Fibroblast of skin of back (primary cell): ENCODE measurements at places on chromosomes 2 and 18.

DNA sequence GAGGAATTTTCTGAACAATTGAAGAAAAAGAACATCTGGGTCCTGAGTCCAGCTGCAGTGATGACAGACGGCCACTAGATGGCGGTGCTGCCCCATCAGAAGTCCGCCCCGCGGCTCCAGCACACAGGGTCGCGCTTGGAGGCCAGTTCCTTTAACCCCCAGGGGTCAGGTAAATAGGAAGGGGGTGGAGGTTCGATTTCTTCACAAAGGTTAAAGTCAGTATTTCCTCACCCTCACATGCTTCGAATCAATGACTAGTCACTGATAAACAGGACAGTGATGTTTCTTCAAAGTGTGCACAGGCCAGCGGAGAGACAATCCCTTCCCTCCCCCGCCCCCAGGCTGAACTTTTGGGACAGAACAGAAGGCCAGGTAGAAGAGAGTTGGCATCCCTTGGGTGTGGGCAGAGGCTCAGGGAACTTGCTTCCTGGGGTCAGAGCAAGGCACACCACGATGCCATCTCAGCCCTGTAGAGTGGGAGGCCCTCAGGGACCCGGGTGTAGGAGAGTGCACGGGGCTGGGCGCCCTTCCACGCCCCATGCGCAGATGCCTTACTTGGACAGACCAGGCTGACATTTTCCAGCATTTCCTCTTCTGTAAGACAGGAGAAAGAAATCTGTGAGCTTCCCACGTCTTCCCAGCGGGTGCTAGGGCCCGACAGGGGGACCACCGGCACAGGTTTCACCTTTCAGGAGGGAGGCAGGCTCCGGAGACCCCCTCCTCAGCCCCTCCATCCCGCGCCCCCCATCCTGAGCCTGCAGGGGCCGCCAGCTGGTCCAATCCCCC, 722 bp downstream of the APOB start:
- peak; percentile 32 for DNase-seq

DNA sequence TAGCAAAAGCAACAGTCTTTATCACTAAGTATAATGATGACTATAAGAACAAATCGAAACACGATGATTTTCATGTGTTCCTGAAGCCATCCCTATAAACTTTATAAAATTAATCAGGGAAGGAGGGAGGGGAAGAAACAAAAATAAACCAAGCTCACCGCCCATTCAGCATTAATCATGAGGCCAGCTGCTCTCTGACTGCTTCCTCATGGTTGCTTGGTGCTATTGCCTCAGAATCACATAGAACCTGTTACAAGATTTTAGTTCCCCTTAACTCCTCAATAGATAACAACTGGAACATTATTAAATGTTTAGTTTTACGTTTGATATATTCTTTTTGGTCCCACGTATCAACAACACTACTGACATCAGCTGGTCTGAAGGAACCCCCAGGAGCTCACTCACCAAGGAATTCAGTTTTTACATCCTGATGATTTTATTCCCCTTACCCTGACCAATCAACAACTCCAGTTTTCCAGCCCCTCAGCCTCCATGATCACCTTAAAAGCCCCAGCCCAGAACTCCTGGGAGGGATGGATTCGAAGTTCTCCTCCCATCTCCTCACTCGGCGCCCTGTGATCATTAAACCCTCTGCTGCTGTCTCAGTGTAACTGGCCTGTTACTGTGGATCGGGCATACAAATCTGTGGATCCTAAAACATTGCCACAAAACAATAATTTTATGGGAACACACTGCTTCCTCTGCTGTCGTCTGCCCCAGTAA, 10.6 kb upstream of the HNRNPLL start:
- DNase-seq: no peak

DNA sequence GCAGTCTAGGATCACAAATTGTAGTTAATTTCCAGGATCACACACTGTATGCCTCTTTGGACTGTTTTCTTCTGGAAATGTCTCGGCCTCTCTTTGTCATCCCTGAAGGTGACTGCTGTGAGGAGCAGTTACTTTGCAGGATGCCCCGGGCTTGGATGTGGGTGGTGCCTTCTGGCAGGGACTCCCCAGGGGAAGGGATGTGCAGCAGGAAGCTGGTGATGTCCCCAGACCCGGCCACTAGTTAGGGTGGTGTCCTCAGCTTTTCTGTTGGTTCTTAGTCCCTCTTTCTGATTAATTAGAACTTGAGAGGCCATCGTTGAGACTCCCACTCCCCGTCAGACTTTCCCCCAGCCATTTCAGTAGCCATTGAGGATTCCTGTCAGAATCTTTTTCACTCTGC, 286.6 kb upstream of the HDAC4 start:
- DNase-seq: no peak

- no peak for DNase-seq
Observed at GRCh38 chr2:71191570-71191943, 35.3 kb downstream of the PAIP2B start.

DNA sequence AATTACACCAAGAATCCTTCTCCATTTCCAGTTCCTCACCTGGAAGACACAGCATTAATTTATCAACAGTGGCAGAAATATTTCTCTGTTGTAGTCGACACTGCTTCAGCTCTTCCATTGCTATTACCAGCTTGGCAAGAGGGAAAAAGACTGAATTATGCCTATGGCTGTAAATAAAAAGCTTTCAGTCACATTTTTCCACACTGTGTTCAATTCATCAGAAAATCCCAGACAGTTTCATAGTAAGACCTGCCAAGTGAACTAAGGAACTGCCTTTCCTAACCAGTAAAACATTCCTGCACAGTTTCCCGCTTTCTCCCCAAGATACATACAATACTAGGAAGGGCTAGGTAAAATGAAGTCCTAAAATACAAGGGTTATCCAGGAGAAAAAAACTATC, 94.7 kb downstream of the EXOC6B start:
- DNase-seq: no peak

- DNase-seq: peak; percentile 77
Observed at GRCh38 chr18:28095041-28095440, 81.9 kb downstream of the CDH2 start.

- DNase-seq: peak; percentile 31
Observed at GRCh38 chr18:24754583-24755253, 294.3 kb downstream of the HRH4 start.

DNA sequence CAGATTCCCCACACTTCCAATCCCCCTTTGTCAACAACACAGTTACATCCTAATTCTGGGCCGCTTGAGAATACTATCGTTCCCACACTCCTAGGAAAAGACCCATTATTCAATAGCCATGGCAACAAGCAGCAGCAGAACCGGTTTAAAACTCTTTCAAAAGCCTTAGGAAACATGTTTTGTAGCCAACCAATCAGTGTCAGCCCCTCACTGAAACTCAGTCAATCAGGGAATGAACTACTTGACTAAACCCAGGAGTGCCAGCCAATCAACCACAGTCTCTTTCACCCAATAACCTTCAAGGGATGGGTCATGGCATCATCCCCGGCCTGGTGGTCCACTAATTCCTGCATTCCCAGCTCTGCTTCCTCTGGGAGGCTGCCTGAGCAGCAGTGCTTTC, 204.8 kb upstream of the HS6ST1 start:
- DNase-seq: no peak

DNA sequence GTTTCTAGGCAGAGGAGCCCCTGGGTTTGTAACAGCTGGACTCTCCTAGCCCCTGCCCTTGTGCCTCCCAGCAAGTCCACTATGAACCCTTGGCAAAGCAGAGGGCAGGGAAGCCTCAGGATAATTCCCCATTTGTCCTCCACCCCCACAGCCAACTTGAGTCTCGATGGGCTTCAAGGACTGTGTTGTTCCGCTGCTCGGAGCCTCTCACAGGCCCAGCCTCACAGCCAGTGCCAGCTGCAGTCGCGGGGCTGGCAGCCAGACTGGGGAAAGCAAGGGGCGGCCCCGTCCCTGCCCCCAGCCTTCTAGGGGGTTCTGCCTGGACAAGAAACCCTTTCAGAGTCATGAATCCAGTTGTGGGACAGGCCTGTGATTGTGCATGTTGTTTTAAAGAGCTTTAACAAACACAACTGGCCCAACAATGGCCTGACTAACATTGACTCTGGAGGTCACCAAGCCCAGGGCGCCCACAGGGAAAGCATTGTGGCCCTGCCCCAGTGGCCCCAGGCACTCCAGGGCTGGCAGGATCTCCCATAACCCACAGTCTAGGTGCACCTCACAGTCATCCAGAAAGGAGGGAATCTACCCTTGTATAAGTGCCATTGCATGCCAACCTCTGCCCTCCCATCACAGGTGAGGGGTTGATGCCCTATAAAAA, 71.8 kb upstream of the DAPL1 start:
- no peak for DNase-seq

DNA sequence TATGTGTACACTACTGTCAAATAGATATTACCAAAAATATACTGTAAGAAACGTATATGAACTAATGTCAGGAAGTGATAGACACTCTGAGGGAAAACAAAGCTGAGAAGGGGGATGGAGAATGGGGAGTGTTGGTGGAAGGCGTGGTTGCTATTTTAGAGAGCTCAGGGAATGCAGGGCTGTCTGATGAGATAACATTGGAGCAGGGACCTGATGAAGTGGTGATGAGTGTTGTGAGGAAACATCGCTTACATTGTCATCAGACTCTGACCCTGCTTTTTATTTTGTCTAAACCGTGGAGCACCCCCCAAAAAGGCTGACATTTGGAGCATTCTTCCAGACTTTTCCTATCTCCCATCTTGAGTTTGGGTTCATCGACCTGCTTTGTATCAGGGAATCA, 194.7 kb downstream of the LTBP1 start:
- DNase-seq: no peak

- peak; percentile 99 for DNase-seq
Observed at GRCh38 chr2:106956879-106957278, 70.9 kb upstream of the ST6GAL2 start.

DNA sequence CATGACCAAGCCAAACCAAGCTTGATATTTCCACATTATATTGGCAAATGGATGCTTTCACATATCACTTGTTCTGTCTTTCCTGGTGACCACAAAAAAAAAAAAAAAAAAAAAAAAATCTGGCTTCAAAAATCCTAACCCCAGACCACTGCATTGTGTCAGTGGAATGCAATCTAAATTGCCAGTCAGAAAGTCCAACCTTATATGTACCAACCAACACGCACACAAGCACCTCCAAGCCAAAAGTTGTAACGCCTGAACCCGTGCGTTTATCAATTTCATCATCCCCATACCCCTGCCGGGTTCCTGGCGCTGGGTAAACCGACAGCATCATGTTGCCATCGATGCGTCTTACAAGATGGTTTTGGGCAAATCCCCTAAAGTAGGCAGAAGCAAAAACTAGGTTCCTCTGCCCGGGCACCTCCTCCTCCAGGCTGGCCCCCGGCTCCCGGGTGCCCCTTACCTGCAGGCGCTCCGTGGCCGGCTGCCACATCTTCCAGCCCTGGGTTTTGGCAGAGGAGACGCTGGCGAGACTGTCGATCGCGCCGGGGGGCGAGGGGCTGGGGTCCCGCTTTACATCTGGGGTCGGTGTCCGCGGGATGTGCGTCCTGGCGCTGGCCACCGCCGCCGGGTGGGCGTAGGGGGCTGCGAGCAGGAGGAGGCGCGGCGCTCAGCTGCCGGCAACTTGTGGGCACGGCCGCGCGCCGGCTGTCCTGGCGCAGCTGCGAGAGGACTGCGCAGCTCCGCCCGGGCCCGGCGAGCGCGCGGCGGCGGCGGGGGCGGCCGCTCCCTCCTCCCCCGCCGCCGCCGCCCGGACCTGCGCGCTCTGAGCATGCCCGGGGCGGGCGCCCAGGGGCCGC, at the start of gene PID1:
PID1 (minus strand) TSS at position 737 of the 860 bp plus-strand sequence; CDS start at position 493, 244 bp downstream.
- DNase-seq: peak; percentile 19

DNA sequence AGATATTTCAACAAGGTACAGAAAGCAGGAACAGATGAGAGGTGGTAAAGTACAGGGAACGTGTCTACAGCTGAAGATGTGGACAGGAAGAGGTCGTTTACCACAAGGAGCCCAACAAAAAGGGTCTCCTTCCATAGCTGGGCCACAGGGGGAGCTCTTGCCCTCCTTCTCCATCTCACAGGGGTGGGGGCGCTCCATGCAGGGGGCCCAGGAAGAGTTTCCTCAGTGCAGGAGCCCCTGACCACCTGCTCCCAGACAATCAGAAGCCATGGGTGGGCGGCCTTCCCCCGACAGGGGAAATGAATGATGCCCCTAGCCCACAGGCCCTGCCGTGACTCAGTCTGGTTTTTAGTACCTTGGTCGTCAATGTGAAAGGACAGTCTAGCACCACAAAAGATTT, 163.6 kb upstream of the ZNF516 start:
- DNase-seq: no peak

- DNase-seq: no peak
Observed at GRCh38 chr2:95391641-95392310, 10.7 kb upstream of the FAHD2A start.

DNA sequence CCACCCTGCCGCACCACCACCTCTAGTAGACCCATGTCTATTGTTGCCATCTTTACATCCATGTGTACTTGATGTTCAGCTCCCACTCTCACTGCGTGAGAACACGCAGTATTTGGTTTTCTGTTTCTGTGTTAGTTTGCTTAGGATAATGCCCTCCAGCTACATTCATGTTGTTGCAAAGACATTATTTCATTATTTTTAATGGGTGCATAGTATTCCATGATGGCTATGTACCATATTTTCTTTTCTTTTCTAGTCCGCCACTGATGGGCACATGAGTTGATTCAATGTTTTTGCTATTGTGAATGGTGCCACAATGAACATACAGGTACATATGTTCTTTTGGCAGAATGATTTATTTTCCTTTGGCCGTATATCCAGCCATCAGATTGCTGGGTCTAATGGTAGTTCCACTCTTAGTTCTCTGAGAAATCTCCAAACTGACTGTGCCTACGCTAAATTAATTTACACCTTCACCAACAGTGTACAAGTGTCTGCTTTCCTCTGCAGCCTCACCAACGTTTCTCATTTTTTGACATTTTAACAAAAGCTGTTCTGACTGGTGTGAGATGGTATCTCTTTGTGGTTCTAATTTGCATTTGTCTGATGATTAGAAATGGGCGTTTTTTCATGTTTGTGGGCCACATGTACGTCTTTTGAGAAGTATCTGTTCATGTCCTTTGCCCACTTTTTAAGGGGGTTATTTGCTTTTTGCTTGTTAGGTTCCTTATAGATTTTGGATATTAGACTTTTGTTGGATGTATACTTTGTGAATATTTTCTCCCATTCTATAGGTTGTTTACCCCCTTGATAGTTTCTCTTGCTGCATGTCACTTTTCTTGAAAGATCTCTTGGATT, 10.5 kb upstream of the ZNF513 start:
- no peak for DNase-seq

DNA sequence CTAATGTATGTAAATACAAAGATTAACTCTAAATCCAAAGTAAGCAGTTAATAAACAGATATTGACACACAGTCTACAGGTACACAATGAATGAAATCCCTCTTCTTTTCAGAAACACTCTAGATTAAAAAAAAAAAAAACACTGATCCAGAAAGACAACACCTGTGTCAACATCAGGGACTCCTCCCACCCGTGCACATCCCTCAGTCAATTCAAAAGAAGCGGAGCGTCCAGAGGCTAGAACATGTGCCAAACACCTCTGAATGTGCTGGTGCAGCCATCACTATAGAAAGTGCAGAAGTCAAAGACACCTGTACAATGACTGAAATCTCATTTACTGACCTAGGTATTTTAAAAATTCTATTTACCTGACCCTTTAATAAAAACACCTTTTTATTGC, 622.6 kb upstream of the ID2 start:
- DNase-seq: no peak

- no peak for DNase-seq
Observed at GRCh38 chr2:233953087-233953801, 36.1 kb downstream of the TRPM8 start.
